ENCODE measurements at places on chromosomes 16 and 17.

DNA sequence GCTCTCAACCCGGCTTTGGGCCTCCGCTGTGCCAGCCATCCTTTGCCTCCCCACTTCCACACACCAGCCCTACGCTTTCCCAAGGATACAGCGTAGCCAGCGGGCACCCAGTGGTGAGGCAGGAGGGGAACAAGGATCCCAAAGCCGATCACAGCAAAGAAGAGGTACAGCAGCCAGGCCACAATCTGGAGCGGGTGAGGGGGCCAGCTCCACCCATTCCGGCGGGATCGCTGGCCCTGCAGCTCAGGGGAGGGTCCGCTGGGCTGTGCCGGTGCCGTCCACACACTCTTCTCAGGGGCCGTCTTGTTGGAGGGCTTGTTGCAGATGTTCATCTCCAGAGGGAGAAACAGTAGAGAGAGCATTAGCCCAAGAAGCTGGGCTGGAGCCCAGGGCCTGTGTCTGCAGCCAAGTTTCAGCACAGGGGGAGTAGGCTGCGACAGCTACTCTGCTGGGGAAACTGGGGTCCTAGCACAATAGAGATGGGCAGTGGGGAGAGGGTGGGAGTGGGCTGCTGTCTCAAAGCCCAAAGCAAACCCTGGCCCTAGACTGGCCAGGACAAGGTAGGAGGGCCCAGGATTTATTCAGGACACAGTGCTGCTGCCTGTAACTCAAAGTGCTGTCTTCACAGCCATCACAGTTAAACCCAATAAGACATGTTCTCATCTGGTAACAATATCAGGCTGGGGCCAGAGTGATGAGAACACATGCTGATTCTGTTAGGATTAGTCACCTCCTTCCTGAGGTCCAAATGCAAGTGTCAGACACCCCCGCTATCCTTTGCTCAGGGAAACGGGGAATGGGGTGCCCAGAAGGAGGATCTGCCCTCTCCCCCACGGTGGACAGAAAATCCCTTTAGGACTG is 9.9 kb downstream of the ZDHHC1 start:
- DNase-seq, result no peak

- DNase-seq, result no peak
Observed at GRCh38 chr16:79158337-79158736, 442.2 kb downstream of the MAF start.

- no peak for DNase-seq
Observed at GRCh38 chr17:42797067-42798007, 1.2 kb downstream of the COA3 start.

DNA sequence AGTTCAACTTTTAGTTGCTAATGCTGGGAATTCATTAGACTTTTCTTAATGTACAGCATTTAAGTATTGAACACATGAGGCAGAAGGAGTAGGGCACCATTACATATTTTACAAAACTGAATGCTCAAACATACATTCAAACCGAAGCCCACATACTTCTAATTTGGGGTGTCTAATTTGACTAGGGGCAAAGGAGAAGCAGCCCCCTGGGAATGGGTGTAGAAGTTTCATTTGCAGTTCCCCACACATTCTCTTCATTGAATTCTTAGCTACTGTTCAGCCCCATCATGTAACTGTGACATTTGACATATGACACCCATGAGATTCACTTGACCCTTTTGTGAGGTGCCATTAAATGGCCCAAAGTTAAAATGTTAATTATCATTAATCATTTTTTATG is 16.4 kb downstream of the IRX6 start:
- DNase-seq, result no peak

DNA sequence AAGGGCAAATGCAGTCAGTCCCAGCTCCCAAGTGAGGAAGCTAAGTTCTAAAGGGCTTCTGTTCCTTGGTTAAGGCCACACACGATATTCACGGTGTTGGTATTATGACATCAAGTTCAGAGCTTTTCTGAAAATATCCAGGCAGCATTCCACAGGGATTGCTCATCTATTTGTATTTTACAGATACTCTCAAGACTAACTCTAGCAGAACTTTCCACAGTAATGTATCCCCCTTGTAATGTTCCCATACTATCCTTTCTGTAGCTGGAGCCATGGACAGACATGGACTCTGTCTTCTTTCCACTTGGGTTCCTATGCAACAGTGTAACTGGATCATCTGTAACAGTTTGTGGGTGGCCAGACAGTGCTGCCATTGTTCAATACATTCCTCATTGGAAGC is 13.5 kb downstream of the SDR42E1 start:
- no peak for DNase-seq

- DNase-seq, result no peak
Observed at GRCh38 chr16:62194828-62195227, 158.6 kb upstream of the CDH8 start.

GRCh38 chr16:74633686-74634085 is 26.8 kb upstream of the GLG1 start:
- DNase-seq, result no peak

GRCh38 chr17:79082311-79083190 is 7.9 kb downstream of the ENGASE start:
- no peak for DNase-seq

All from activated naive CD4-positive, alpha-beta T cell (primary cell).